DND-41 (cell line): ENCODE measurements at places on chromosomes 7 and 10.
A peak's percentile ranks its signal among the peaks of the same experiment; 100 is the strongest.

- H3K36me3 ChIP-seq: no peaks in the 10 kb centered on the region
- H3K27me3 ChIP-seq: no peaks in the 10 kb centered on the region
- no peaks in the 10 kb centered on the region for H3K4me1 ChIP-seq
- DNase-seq: no peak
- no peak overlapping the region for H3K4me3 ChIP-seq
Observed at GRCh38 chr10:108721874-108722273, 1201.4 kb downstream of the XPNPEP1 start.

DNA sequence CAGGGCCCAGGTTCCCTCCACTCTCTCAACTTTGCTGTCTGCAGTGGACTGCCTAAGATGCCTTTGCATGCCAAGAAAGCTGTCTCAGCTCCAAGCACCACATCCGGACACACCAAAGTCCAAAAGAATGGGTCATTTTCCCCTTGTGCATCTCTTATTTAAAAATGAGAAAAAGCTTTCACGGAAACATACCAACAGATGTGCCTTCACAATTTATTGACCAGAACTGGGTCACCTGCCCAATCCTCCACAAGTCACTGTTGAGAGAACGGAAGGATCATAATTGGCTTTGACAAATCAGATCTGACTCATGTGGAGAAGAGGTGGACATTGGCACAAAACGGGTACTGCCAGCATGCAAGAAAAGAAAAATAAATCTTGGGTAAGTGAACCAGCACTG, 258.3 kb downstream of the SNX13 start:
- no peaks in the 10 kb centered on the region for H3K4me1 ChIP-seq
- DNase-seq: no peak
- H3K27ac ChIP-seq: no peak overlapping the region
- no peaks in the 10 kb centered on the region for H3K36me3 ChIP-seq
- H3K27me3 ChIP-seq: no peaks in the 10 kb centered on the region

- no peaks in the 10 kb centered on the region for H3K4me1 ChIP-seq
- DNase-seq: no peak
- no peak overlapping the region for H3K27ac ChIP-seq
- H3K27me3 ChIP-seq: no peaks in the 10 kb centered on the region
Observed at GRCh38 chr7:29077854-29078253, 68.5 kb downstream of the CPVL start.

DNA sequence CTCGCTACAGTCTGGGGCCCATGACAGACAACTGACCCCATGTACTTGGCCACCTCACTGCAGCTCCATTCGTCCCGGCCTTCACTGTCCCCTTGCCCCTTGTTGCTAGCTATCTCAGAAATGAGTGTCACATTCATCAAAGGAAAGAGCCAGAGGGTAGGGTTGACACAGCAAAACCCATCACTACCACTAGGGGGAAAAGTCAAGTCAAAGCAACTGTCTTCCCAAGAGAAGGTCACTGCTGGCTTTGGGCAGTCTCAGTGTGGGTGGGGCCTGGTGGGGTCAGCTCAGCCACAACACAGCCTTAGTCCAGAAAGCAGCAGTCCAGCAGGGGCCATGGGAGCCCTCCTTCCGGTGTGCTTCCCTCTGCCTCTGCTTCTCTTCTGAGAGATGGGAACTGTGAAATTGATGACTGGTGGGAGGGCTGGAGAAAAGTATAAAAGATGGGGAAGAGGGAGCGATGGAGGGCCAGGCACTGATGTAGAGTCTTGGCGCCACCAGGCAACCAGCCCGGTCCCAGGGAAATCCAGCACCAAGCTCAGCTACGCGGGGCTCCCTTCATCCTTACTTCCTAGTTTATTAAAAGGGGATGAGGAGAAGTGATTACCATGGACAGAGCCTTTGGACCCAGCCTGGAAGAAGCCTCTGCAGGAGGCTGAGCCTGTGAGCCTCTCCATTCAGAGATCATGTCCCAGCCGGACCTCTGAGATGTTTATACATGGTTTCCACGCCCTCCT, 58.0 kb downstream of the PLXNA4 start:
- DNase-seq: peak; percentile 10
- no peaks in the 10 kb centered on the region for H3K4me1 ChIP-seq
- no peak overlapping the region for H3K4me3 ChIP-seq
- no peak overlapping the region for H3K27ac ChIP-seq
- no peaks in the 10 kb centered on the region for H3K27me3 ChIP-seq

DNA sequence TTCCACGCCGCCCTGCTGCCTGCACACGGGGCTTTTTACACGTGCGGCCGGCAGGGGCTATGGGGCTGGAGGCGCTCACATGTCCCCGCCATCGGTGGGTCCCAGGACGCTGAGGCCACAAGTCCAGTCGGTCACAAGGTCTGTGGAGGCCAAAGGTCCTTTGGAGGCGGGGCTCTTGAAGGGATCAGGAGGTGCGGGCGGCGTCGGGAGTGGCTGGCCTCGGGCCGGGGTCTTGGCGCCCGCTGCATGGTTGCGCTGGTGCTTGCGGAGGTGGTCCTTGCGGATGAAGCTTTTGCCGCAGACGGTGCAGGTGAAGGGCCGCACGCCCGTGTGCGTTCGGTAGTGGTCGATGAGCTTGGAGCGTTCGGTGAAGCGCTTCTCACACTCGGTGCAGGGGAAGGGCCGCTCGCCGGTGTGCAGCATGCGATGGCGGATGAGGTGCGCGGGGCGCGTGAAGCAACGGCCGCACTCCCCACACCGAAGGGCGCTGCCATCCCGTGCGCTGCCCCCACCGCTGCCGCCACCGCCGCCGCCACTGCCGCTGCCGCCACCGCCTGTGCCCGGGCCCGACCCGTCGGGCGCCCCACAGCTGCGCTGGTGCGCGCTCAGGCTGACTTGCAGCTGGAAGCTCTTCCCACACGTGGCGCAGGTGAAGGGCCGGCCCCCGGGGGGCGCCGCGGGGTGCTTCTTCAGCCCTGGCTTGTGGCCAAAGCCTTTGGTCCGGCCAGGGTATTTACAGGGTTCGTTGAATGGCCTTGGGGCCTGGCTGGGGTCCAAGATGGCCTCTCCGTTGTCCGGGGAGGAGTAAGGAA, 13.7 kb upstream of the ZNF777 start:
- H3K4me1 ChIP-seq: no peaks in the 10 kb centered on the region
- no peak overlapping the region for H3K4me3 ChIP-seq
- no peak overlapping the region for H3K27ac ChIP-seq
- no peak for DNase-seq
- H3K36me3 ChIP-seq: peaks cover 80% of the 10 kb centered on the region

DNA sequence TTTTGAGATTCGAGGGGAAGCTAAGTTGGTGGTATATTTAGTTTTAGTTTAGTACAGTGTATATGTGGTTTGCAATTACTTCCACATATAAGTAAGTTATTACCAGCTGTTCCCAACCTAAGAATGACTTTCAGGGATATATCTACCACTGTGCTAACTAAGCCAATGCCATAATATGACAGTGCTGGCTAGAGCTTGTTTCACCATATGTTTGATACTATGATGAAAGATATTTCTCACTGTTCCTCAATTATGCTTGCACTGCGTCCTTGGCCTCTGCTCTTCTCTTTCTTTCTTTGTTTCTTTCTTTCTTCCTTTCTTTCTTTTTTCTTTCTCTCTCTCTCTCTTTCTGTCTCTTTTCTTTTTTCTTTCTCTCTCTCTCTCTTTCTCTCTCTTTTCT, 113.8 kb upstream of the SKAP2 start:
- H3K36me3 ChIP-seq: no peaks in the 10 kb centered on the region
- H3K4me3 ChIP-seq: no peak overlapping the region
- peaks cover 4% of the 10 kb centered on the region for H3K27me3 ChIP-seq
- H3K27ac ChIP-seq: no peak overlapping the region
- no peaks in the 10 kb centered on the region for H3K4me1 ChIP-seq

DNA sequence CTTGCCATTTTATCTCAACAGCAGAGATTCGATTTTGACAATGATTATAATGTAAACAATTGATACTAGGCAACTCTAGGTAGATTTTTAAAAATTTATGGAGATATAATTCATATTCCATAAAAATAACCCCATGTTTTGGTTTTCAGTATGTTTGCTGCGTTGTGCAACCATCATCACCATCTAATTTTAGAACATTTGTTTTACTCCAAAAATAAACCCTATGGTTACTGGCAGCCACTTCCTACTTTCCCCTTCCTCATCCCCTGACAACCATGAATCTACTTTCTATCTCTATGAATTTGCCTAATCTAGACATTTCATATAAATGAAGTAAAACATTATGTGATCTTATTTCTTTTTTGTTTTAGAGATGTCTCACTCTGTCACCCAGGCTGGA, 401.9 kb downstream of the THSD7A start:
- H3K27ac ChIP-seq: no peak overlapping the region
- no peaks in the 10 kb centered on the region for H3K4me1 ChIP-seq
- H3K27me3 ChIP-seq: no peaks in the 10 kb centered on the region
- no peaks in the 10 kb centered on the region for H3K36me3 ChIP-seq
- no peak overlapping the region for H3K4me3 ChIP-seq

DNA sequence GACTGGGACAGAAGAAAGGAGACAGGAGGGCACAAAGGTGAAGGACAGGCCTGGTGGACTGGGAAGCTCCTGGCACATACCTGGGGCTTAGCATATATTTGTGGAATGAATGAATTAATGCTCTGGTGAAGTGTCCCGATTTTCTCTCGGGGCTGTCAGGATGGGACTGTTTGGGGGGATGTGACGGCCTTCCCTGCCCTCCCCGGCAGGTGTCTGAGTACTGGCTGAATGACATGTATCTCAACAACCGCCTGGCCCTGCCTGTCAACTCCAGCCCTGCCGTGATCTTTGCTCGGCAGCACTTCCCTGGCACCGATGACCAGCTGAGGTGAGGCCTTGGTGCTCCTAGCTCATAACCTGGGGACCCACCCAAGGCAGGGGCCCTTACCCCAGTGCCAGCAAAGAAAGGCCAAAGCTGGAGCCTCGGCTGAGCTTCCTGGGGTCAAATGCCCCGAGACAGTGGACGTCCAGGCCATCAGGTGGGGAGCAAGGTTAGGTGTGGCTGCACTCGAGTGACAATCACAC, 6.5 kb downstream of the CHAT start:
- H3K4me1 ChIP-seq: no peaks in the 10 kb centered on the region
- no peak for DNase-seq
- H3K4me3 ChIP-seq: no peak overlapping the region
- no peaks in the 10 kb centered on the region for H3K27me3 ChIP-seq
- H3K36me3 ChIP-seq: no peaks in the 10 kb centered on the region

DNA sequence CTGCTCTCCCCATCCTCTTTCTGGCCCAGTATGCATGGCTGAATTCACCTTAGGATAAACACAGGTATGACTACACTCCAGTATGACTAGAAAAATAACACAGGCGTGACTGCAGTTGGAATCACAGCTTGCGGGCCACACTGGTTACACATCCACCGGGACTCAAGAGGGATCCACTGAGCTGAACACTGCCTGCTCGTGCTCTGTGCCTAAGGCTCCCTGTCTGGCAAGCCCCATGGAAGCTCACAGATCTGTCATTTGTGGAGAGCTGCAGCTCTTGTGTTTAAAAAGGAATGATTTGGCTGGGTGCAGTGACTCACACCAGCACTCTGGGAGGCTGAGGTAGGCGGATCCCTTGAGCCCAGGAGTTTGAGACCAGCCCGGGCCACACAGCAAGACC, 26.8 kb downstream of the VOPP1 start:
- H3K36me3 ChIP-seq: peaks cover 19% of the 10 kb centered on the region
- no peak for DNase-seq
- H3K27me3 ChIP-seq: no peaks in the 10 kb centered on the region

GRCh38 chr7:157281221-157281998, 55.4 kb upstream of the DNAJB6 start:
- no peak overlapping the region for H3K4me3 ChIP-seq
- H3K4me1 ChIP-seq: peaks cover 5% of the 10 kb centered on the region; the same call in 1 of the 2 replicates
- no peaks in the 10 kb centered on the region for H3K36me3 ChIP-seq
- H3K27ac ChIP-seq: no peak overlapping the region
- no peak for DNase-seq

DNA sequence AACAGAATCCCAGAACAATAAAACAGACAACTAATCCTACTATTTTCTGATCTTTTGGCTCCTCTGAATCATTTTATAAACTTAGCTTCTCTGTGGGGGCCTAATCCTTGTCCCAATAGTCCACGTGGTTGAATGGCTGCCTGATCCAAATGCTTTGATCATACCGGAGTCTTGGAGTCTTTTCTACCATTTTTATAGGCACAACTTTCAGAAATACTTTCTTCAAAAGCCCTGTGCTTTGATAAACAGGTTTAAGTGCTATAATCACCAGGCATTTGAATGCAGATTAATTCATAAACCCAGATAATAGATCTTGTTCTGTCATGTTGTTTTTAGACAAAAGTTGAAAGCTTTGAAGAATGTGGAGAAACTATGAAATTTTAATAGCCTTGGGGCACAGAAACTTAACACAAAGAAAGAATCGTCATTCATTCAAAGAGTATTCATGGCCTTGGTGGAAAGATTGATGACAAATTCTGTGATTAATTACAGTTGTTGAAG, 163.7 kb downstream of the AHR start:
- H3K36me3 ChIP-seq: no peaks in the 10 kb centered on the region
- no peak overlapping the region for H3K27ac ChIP-seq
- H3K4me3 ChIP-seq: no peak overlapping the region
- DNase-seq: no peak

DNA sequence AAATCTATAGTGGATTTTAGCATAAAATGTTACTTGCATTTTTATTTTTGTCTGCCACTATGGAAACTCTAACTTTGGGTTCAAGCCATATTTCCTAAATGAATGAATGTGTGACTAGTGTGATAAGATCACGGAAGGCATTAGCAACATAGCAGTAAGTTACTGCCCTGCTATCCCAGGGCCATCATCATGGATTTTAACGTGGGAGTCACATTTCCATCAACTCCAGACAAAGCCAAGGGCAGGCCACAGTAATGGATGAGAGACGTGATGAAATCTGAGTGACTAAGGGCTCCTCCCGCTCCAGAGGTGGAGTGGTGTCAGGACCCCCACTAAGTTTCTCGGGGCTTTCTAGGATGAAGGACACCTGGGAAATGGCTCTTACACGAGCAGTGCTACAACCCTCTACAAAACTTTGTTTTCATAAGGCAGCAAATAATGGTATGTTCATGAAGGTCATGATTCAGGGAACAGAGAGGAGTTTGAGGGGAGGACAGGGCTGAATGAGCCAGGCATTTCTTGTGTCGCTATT, 34.3 kb downstream of the C10orf120 start:
- no peaks in the 10 kb centered on the region for H3K36me3 ChIP-seq
- no peak overlapping the region for H3K4me3 ChIP-seq
- DNase-seq: no peak
- peaks cover 9% of the 10 kb centered on the region for H3K27me3 ChIP-seq

- DNase-seq: peak; percentile 66
- no peaks in the 10 kb centered on the region for H3K27me3 ChIP-seq
- peak overlapping the region; percentile 92 for H3K27ac ChIP-seq
- peaks cover 63% of the 10 kb centered on the region for H3K4me1 ChIP-seq
- no peaks in the 10 kb centered on the region for H3K36me3 ChIP-seq
Observed at GRCh38 chr7:142445019-142445686, 187.3 kb upstream of the PRSS58 start.

- no peak for DNase-seq
- H3K4me3 ChIP-seq: no peak overlapping the region
- no peaks in the 10 kb centered on the region for H3K27me3 ChIP-seq
- peaks cover 20% of the 10 kb centered on the region for H3K4me1 ChIP-seq
- H3K27ac ChIP-seq: no peak overlapping the region
- no peaks in the 10 kb centered on the region; the same call in 1 of the 2 replicates for H3K36me3 ChIP-seq
Observed at GRCh38 chr7:23295401-23295697, 3.8 kb upstream of the MALSU1 start.

- H3K36me3 ChIP-seq: no peaks in the 10 kb centered on the region
- no peak overlapping the region for H3K4me3 ChIP-seq
- no peak for DNase-seq
- peaks cover 6% of the 10 kb centered on the region for H3K27me3 ChIP-seq
- H3K4me1 ChIP-seq: 0 out of 2 replicates have a peak, but pooled peaks cover 4% of the 10 kb centered on the region
Observed at GRCh38 chr10:3054183-3054850, 13.0 kb upstream of the PFKP start.
